IPS DF 19.7 (cell line): ENCODE measurements at places on chromosomes 1 and 21.
A peak's percentile ranks its signal among the peaks of the same experiment; 100 is the strongest.

DNA sequence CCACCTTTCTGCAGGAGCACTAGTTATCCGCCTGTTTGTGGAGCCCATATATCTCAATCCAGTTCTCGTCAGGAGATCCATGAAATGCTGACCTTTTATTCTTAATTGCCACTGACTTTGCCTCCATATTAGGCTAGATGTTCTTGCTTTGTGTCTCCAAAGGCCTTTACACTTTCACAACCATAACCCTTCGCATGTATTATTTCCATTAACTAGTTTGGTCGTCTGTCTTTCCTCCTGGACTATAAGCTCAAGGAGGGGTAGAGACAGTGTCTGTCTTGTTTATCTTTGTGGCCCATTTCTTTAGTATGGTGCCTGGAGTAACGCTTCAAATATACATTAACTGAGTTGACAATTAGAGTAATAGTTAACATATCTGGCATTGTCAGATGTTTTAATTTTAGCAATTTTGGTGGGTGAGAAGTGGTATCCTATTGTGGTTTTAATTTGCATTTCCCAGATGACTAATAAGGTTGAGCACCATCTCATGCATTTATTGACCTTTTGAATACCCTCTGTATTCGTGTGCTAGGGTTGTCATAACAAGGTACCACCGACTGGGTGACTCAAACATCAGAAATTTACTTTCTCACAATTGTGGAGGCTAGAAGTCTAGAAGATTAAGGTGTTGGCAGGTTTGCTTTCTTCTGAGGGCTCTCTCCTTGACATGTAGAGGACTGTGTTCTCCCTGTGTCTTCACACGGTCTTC is 21.7 kb upstream of the IL12RB2 start:
- no peak for DNase-seq

DNA sequence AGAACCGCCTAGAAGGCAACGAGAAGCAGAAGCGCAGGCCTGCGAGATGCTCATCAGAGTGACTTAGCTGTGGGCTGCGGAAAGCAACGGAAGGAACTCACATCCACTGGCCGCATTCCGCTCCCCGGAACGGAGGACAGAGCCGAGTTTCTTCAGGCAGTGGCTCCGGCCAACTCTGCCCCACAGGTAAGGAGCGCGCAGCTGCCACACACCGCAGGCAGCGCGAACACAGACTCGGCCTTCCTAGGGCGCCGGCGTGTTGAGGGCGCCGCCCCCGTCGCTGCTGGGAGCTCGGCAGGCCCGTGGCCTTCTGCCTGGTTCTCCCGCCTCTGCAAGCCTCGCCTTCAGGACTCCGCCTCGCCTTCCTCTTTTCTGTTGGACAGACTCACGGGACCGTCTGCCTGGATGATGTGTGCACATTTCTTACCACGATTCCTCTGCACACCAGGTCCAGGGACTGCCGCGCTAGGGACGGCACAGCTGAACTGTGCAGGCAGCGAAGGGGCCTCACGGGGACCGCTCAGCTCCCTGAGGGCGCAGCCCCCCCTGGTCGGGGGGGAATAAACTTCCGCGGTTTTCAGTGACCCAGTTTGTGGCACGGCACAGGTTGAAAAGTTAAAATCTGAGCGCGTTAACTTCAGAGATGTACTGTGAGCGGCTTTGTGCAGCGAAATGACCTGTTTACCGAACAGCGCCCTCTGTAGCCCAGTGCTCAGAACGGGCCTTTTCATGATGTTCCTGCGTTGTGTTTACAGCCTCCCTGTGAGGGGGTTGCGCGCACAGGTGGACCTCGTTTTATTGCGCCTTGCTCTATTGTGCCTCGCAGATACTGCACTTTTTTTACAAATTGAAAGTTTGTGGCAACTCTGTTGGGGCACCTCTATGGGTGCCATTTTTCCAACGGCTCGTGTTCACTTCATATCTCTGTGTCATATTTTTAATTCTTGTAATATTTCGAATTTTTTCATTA is 15.8 kb downstream of the TCP10L start:
- peak; percentile 56 for DNase-seq

DNA sequence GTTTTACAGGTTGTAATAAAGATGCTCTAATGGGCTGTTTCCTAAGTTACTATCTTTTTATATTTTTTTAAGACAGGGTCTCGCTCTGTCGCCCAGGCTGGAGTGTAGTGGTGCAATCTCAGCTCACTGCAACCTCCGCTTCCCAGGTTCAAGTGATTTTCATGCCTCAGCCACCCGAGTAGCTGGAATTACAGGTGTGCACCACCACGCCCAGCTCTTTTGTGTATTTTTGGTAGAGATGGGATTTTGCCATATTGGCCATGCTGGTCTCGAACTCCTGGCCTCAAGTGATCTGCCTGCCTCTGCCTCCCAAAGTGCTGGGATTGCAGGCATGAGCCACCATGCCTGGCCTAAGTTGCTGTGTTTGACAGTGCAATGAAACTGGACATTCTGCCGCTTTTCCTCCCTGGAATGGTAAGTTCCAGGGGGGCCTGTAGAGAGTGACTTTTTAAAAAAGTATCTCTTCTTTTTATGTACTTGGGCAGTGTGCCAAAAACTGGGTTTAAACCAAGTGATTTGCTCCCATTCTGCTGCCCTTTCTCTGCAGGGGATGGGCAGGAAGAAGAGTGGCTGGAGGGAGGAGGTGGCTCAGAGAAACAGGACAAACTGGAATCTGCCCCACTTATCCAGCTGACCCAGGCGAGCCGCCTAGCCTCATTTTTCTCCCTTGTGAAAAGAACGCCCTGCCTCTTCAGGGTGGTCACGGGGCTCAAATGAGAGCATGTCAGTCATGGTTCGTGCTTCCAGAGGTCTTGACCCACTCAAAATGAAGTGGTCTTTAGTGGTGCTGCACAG is 2.3 kb downstream of the SLC37A1 start:
- DNase-seq = no peak

DNA sequence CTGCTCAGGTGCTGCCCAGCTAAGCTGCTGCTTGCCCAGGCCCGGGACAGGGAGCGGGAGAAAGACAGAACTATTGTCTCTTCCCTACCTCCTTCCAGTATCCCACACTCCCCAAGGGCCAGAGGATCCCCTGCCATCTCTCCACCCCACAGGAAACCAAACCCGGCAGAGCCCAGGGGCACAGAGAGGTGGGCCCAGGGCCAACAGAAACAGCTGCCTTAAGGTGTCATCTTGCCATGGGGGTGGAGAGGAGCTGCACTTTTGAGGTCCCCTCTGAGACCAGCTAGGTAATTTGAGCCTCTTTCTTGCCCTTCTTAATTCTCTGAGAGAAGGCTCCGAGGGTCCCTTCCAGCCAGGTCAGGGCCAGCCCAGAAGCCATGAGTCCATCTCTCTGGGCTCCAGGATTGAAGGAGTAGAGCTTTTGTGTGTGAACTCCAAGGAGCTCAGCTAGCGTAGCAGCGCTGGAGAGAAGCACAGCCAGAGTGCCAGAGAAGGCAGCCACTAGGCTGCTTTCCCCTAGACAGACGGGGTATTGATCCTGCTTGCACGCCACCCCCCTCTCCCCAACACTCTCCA is 9.7 kb upstream of the GPR61 start:
- no peak for DNase-seq

DNA sequence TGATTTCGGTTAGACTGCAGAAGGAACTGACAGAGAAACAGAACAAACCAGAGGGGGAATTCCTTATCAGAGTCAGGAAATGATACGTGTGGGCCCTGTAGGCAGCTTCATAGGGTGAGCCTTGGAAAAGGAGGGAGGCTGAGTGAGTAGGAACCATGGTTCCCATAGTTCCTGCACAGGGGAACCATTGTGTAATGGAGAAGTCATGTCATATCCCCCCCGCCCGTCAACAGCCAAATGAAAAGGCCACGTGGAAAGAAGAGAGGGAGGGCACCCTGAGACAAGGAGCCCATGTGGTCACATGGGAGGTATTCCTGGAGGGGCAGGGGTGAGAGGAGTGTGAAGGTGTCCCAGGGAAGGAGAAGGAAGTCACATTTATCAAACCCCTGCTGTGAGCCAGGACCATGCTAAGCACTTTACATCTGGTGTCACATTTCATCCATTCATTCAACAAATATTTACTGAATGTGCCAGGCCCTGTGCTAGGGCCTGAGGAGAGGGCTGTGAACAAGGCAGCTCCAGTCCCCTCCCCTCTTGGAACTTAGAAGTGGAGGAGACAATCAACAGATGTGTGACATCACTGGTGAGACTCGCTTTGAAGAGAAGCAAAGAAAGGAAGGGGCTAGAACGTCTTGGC is 15.7 kb upstream of the FGR start:
- no peak for DNase-seq

GRCh38 chr1:54569339-54569738 is 21.3 kb downstream of the ACOT11 start:
- no peak for DNase-seq

GRCh38 chr1:206666031-206666561 is 18.6 kb upstream of the MAPKAPK2 start:
- no peak for DNase-seq

- DNase-seq = no peak
These were observed 80.5 kb upstream of the KIF26B start for GRCh38 chr1:245074232-245074747.

- no peak for DNase-seq
These were observed at the start of gene ESRRG for GRCh38 chr1:216723274-216723780. Gene ESRRG (minus strand): TSS chr1:216723429. CDS start chr1:216723299, 130 bp downstream.

DNA sequence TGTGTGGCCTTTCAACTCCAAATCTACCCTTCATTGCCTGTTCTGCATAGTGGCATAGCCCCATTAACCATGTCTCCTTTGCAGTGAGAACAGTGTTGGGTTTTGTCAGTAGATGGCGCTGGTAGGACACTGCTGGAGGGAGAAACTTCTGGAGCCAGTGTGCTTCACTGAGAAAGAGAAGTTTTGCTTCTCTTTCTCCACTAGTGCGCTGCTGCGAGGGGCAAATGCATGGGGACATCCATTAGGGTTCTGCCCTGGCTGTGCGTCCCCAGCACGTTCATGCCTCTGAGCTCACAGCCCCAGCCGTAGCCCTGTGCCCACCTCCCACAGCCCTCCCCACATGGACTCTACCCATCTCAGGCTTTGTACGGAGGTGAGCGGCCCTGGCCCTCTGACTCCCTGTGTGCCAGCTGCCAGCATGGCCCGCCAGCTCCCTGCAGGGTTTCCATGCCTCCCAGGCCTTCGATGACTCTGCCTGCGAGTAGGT is 53.1 kb downstream of the RIMS3 start:
- DNase-seq = peak; percentile 64

DNA sequence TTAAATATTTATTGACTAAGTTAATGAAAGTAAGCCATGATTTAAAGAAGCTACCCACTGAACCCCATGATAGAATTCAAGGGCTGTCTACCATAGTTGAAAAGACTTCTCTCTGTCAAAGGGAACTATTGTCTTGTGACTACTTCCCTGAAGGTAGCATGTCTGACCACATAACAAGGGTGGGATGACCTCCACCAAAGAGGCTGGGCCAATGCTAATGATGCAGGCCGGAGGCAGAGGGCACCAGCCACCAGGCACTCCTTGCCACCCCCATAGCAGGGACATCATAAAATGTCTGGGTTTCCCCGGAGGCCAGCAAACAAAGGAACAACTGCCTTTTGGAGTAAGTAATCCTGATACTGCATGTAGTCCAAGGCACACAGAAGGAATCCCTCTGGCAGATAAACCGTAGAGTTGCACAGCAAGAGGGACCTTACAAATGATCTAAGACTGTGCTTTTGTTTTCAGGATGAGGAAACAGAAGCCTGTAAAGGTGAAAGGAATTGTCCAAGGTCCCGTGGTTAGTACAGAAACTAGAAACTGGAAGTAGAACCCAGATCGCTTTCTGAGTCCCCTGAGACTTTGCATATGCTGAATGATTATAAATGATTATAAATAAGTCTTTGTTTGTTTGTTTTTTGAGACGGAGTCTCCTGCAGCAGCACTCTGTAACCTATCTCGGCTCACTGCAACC is 33.5 kb upstream of the ITPKB start:
- no peak for DNase-seq

DNA sequence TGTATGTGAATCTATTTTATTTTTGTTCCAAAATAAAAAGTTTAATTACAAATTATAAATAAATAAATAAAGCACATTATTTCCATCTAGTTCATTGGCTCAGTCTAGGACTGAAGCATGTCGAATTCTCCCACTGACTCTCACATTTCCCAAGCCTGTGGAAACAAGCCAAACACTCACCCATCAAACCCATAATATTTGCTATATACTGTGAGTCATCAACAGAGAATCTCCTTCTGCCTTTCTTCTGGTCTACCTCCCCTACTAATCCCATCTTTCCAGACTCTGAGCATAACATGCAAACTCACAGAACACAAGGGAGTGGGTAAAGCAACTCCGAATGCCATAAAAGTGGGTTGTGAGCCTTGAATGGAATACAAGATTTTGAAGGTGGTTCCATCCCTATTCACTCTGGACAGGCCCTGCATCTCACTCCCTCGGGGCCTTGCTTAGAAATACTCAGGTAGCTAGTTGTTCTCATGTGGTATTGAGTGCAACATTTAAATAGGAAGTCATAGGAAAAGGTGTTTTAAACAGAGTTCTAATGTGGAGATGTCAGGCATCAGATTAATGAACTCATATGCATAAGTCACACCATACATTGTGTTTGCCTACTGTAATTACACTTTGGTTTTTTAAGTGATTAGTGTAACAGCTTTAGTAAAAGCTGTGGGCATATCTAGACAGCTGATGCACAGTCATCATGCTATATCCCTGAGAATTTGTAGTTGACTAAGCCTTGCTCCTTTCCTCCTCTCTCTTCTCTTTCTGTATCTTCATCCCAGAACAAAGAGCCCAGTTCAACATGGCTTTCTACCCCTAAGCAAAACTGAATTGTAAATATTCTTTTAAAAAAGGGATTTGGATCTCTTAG is 47.0 kb downstream of the F5 start:
- no peak for DNase-seq

DNA sequence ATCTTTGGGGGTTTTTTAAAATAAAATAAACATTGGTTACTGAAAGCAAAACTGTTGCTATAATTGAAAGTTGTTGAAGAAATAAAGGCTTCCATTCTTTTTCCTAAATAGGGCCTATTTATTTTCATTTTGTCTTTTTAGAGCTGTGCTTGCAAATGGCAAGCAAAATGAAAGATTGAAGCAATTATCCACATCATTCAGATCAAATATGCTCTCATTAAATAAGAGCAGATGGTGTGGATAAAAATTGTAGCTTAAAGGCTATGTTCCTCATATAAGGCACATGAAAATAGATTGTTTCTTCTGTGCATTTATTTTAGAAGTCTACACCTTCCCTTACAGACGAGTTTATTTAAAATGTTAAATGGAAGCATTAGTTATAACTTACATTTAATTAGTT is 1317.7 kb downstream of the MRPL39 start:
- no peak for DNase-seq

GRCh38 chr21:25885405-25885804 is 150.6 kb downstream of the GABPA start:
- DNase-seq = no peak

DNA sequence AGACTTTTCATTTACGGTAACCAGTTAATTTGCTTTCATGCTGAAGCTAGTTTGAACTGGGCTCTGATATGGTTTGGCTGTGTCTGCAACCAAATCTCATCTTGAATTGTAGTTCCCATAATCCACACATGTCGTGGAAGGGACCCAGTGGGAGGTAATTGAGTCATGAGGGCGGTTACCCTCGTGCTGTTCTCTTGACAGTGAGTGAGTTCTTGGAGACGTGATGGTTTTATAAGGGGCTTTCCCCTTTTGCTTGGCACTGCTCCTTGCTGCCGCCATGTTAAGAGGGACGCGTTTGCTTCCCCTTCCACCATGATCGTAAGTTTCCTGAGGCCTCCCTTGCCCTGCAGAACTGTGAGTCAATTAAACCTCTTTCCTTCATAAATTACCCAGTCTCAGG is 10.3 kb upstream of the FHAD1 start:
- DNase-seq = no peak

GRCh38 chr1:55928576-55928975 is 650.8 kb downstream of the PLPP3 start:
- no peak for DNase-seq
